ENCODE measurements at places on chromosomes 16 and 17. TPM values are rescaled to one million over a fixed set of nuclear protein-coding genes. Genes with fewer than 3 reads are reported as not detected.

The ASPHD1 gene
- total RNA-seq: 14.2 TPM

The TLCD3B gene
- total RNA-seq: not detected

DNA sequence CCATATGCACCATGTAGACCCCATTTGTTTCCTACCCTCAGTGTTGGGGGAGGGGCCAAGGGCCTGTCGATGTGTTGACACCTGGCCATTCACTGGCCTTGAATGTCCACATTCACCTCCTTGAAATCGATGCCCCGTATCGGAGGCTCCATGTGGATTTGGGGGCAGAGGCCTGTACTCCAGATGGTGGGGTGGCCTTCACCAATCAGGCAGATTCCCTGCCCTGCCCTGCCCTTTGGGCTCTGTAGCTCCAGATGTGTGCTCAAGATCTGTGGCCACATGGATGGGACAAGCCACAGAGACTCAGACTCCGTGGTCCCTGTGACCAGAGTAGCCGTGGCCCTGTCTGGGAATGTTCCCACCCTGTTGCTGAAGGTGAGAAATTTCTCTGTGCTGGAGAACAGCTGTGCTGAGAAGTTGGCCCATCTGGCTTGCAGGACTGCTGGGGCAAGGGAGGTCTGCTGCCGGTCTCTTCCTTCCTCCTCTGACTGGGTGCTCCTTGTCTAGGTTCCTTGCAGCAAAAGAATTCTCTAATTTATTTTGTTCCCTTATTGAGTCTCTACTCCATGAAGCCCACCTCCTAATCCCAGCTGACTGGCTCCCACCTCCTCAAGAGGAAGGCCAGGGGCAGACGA, 221.3 kb downstream of the SEC14L1 start:
- no peak for DNase-seq

DNA sequence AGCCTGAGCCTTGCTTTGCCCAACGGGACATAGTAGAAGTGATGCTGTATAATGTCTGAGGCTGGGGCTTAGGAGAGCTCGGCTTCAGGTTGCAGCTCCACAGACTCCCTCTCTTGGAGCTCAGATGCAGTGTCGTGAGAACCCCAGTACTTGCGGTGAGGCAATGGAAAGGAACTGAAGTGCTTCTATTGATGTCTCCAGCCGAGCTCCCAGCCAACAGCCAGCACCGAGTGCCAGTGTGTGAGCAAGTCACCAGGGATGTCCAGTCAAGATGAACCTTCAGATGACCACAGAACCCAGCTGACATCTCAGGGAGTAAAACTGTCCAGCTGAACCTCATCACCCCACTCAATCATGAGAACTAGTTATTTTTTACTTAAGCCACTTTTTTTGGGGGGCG, 268.1 kb downstream of the IRF8 start:
- no peak for DNase-seq

DNA sequence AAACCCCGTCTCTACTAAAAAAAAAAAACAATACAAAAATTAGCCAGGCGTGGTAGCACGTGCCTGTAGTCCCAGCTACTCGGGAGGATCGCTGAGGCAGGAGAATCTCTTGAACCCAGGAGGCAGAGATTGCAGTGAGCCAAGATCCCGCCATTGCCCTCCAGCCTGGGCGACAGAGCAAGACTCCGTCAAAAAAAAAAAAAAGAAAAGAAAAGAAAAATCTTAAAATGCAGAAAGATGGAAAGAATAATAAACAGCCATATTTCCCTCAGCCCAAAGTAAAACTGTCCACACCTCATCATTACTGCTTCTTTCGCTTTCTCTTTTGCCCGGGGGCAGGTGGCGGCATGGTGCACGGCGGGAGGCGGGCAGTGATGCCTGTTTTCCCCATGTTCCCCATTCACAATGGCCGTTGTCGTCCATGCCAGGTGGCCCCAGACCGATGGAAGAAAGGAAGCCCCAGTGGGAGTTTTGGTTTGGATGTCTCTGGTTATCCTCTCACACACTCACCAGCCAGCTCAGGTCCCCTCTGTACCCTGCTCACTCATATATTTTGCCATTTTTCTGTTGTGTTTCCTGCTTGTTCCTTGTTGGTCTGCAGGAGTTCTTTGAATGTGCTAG, 37.0 kb upstream of the PEMT start:
- no peak for DNase-seq

- no peak for DNase-seq
These were observed 520.5 kb downstream of the CDH13 start for GRCh38 chr16:83147244-83147643.

Data from epithelial cell of proximal tubule (primary cell).